ENCODE measurements at places on chromosomes 13 and 19.

- DNase-seq, result peak; percentile 69
Observed at GRCh38 chr19:9934132-9934950, 2.0 kb downstream of the OLFM2 start.

GRCh38 chr13:31050486-31051400, 111.0 kb downstream of the HSPH1 start:
- DNase-seq, result no peak

DNA sequence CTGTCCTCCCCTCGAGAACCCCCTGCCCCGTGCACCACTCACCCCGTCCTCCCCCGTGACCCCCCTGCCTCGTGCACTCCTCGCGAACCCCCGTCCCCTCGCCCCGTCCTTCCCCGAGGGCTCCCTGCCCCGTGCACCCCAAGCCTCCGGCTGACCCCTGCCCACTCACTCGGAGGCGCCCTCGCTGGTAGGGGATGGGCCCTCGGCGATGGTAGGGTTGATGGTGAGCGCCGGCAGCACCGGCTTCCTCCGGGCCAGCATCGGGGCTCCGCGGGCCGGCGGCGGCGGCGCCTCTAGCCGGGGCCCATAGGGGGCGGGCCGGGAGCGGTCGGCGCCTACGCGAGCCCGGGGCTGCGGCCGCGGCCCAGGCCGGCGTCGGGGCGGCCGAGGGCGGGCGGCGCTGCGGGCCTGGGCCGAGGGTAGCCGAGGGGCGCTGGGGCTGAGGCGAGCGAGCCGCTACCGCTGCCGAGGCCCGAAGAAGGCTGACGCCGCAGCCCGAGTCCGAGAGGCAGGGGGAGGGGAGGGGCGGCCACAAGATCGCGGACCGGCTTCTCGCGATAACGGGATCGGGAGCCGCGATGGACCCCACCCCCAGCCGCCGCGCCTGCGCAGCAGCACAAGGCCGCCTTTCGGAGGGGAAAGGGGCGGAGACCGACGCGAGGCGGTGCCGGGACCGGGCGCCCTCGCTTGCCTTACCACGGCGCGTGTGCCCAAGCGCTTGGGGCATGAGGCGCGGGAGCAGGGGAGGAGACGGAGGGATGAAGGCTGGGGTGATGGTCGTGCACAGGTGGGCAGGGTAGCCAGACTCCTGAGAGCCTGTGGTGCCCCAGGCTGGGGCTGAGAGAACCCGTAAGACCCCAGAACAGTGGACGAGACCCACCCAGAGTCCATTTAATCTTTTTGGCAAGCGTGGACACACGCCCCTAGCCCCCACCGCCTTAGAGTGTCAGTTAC, at the start of gene MAP2K2:
TSS of gene MAP2K2 (minus strand) at position 508 of the 954 bp plus-strand sequence. CDS start at position 261, 247 bp downstream.
- DNase-seq, result peak; percentile 98

DNA sequence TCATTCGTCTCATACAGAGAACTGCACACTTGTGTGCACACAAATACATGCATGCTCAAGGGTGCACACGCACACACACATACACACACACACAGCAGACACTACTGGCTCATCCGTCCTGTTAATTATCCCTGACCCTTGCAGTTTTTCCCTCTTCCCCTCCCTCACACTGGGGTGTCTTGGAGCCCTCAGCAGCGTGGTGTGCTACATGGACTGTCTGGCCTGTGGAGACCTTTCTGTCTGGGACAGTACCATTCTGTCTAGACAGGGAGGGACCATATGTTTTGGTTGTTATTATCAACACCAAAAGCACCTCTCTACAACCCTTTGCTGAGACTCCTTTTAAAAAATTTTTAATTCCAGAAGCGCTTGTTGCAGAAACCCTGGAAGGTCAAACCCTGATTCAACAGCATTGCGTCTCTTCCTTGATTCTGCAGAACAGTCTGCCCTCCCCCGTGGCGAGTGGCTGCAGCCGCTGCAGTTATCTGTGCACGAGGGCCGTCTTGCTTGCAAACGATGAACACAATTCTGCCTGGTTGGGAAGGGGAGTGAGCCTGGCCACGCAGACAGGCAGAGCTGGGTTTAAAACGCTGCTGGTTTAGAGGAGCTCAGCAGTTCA, 374.0 kb downstream of the IRS2 start:
- DNase-seq, result no peak

- DNase-seq, result no peak
Observed at GRCh38 chr13:93882086-93882651, 597.3 kb downstream of the DCT start.

DNA sequence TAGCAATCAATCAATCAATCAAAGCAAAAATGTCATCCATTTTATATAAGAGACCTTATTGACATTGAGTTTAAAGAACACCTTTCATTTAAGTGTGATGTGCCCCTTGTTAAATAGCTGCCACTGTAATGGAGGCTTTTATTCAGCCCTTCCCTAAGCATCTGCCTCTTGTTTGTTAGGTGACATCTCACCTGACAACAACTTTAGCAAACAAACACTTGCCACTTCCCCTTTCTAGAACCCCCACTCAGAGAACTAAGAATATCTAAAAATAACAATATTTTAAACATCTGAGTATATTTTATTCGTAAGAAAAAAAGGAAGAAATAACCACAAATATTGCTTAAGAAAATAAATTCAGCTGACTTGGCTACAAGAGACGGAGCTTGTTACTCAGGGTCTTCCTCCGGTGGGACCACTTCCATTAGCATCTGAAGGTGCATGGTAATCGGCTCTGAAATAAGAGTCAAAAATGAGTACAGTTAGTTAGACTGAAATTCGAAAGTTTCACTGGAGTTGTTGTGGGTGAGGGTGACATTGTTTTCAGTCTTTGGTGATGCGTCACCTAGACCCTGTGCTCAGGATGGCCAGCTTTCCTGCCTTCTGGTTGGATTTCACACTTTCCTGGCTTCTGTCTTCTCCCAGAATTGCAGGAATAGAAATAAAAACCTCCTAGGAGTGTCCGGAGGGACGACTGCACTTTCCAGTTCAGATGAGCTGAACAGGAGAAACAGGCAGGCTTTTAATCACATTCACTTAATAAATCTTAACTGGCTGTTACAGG, 39.1 kb downstream of the SLC7A9 start:
- DNase-seq, result no peak

GRCh38 chr13:110644892-110645521, 29.7 kb downstream of the NAXD start:
- DNase-seq, result no peak

Data from NCI-H446 (cell line).